Nephron progenitor cell (in vitro differentiated cells): ENCODE measurements at places on chromosomes 3 and 15.

GRCh38 chr3:194092881-194093301, 43.1 kb upstream of the HES1 start:
- no peak for DNase-seq

DNA sequence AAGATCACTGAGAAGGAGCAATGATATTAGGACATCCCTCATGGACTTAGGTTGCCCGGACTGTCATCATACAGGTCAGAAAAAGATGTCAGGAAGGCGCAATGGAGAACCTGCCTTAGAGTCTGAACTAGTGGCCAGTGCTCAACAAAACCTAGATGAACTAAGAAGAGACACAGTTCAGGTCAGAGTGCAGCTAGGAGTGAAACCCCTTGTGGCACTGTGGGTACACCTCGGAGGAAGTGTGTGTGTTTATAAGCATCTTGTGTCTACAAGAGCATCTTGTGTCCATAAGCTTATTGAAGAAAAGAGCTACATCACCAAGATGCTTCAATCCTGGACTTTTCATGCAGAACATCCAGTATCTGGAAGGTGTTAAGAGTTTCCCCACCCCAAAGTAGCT, 315.7 kb downstream of the MAGI1 start:
- no peak for DNase-seq

DNA sequence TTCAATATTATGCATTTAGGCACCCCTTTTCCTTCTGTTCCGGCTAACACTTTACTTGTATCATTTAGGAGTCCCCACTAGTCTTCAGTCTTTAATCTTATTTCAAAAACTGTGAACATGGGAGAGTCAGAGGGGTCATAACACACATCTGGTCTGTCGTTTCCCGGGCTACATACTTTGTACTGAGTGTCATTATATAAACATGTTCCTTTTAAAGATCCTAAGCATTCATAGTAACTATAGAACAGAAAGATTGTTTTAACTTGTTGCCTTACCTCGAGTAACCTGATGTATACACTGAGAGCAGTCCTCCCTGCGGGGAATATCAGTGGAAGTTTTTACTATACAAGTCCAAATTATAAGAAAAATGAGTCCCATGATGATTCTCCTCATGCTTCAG, 78.2 kb upstream of the VEPH1 start:
- DNase-seq: no peak

- DNase-seq: no peak
Observed at GRCh38 chr3:183490211-183490601, 61.8 kb upstream of the MCF2L2 start.

- DNase-seq: no peak
Observed at GRCh38 chr15:35182841-35183479, 97.9 kb upstream of the NANOGP8 start.

- DNase-seq: no peak
Observed at GRCh38 chr3:114764056-114764492, 383.0 kb downstream of the ZBTB20 start.

DNA sequence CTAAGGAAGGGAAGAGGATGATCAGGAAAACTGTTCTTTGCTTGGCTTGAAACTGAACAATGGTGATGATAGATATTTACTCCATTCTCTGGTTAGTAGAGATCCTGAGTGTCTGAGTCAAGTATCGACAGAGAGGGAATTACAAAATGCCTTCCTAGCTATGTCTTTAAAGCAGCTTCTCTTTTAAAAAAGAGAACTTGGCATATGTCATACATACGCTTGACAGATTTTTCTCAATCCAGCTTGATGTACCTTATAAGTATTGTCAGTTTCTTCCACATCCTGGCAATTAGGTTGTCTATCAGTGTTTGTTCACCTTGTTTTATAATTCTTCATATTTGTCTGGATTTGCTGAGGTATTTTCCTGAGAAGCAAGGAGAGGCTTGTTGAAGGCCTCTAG, 5.0 kb upstream of the EPHB1 start:
- no peak for DNase-seq

- DNase-seq: no peak
Observed at GRCh38 chr15:76285241-76285825, 25.9 kb downstream of the ETFA start.

GRCh38 chr3:184765047-184765729, 46.8 kb upstream of the VPS8 start:
- DNase-seq: no peak

DNA sequence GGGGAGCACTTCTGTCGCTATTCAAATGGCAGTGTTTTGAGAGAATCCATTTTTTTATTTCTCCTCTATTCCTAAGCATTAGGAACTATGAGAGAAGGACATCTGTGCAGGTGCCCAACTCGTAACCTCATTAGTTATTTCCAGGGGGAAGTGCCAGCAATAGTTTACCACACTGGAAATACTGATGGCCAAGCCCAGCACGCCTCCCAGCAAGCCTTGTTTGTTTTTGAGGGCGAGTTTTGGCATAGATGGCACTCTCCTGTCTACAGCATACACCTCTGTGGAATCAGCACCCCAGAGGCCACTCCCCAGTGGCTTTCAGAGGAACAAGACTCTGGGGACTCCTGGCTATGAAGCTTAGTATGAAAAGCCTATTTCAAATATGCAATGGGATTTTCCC, 36.6 kb downstream of the FAN1 start:
- no peak for DNase-seq

- no peak for DNase-seq
Observed at GRCh38 chr3:87468938-87469337, 192.6 kb upstream of the POU1F1 start.

DNA sequence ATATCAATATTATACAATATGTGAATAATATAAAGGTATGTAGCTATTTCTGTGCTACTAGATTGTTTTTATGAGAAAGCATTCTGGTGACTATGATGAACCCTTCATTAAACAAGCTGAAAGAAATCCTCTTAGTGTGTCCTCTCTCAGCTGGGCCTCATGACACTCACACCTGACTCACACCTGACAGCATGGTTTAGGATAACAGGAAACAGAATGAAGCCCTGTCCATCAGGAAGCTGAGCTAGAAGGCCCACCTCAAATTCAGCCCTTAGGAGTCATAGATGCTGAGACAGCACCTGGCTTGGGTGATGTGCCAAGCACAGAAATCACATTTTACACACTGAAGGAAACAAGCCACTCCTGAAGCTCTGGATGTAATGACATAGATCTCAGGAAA, 30.8 kb downstream of the CHCHD4 start:
- no peak for DNase-seq

DNA sequence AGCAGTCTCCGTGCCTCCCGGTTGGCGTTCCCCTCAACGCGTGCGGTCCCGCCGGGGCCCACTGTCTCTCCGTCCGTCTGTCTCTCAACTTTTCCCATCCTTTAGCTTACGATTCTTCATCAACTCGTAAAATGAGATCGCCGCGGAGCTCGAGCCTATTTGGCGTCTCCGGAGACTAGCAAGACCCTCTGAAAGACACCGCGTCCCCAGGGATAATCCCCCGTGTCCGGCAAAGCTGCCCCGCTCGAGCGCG, 3.4 kb downstream of the GATA2 start:
- DNase-seq: no peak

- DNase-seq: no peak
Observed at GRCh38 chr3:100796556-100796955, 87.3 kb downstream of the TFG start.

GRCh38 chr3:175432376-175433025, 573.4 kb downstream of the NAALADL2 start:
- no peak for DNase-seq

DNA sequence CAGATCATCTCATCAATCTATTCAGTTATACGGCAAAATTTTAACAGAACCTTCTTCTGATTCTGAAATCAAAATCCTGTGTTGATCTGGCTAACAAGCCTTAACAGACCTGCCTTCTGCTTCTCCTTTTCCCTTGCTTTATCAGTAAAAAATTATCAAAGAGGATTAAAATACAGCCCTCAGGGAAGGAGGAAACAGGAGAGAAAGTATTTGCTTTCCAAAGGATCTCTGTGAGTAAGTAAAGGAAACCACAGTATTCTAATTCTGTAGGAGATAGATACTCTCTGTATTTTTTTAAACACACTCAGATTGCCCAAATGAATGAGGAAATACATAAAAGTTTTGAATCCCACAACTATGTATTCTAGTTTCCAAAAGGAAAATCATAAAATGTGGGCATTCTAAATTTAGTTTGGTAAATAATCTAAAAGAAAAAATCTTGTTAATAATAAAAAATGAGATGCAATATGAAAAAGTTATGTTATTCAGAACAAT, 221.8 kb downstream of the ZIC1 start:
- DNase-seq: no peak

- DNase-seq: no peak
Observed at GRCh38 chr3:188220097-188220788, 66.3 kb downstream of the LPP start.

GRCh38 chr15:68620721-68621527, 42.1 kb downstream of the CORO2B start:
- DNase-seq: no peak

GRCh38 chr15:62840526-62841268, 201.8 kb upstream of the TPM1 start:
- no peak for DNase-seq

GRCh38 chr15:67758619-67759300, 66.5 kb upstream of the SKOR1 start:
- DNase-seq: no peak
